Posterior vena cava (tissue), 2 donors: ENCODE measurements at places on chromosomes 1 and 21. TPM values are rescaled to one million over a fixed set of nuclear protein-coding genes. Genes with fewer than 3 reads are reported as not detected.

Gene RGS5
- total RNA-seq = 176 TPM

Gene PAPPA2
- total RNA-seq = 0.38 TPM

Gene PADI4
- 6.3 TPM for total RNA-seq

Gene ZBTB37
- total RNA-seq = 12.0 TPM

Gene BCL2L15
- total RNA-seq = 0.32 TPM

Gene GPR25
- total RNA-seq = not detected

Gene CIART
- total RNA-seq = 9.1 TPM
